NCI-H226 (cell line): ENCODE measurements at places on chromosomes 6 and 20.

- peak; percentile 100 for DNase-seq
Observed at GRCh38 chr6:134908906-134909516, 40.9 kb downstream of the ALDH8A1 start.

- DNase-seq = peak; percentile 95
Observed at GRCh38 chr6:21987501-21987957, 309.3 kb downstream of the PRL start.

DNA sequence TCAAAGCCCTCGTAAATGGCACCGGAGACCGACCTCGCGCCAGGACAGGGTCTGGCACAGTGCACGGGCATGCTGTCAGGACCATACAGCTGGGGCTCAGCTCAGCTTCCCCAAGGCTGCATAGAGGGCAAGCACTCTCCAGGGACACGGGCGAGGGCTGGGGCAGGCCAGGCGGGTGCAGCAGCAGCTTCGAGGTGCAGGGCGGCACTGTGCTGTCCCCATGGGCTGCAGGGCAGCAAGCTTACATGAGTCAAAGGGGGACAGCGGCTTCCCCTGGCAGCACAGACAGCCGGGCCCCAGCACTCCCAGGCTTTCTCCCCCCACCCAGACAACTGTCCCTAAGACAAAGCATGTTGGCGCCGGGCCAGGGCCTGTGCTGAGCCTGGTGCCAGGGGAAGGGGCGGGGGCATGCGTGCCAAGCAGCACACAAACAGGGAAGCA lies 25.7 kb downstream of the PSMG4 start:
- DNase-seq = no peak

DNA sequence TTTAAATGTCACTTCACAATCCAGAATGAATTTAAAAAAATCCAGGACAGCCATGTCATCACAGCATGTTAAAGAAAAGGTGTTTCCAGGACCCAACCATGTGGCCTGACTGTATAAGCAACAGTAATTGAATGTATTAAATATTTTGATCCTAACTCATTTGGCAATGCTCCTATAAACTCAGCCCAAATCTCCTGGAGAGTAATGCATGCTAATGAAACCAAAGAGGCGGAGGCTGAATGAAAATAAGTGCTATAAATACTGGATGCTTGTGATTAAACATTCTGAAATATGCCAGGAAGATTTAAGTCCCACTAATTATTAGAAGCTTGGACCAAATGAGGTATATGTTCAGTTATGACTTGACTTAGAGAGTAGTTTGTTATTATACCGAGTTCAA lies 486.8 kb downstream of the FRK start:
- DNase-seq = no peak

DNA sequence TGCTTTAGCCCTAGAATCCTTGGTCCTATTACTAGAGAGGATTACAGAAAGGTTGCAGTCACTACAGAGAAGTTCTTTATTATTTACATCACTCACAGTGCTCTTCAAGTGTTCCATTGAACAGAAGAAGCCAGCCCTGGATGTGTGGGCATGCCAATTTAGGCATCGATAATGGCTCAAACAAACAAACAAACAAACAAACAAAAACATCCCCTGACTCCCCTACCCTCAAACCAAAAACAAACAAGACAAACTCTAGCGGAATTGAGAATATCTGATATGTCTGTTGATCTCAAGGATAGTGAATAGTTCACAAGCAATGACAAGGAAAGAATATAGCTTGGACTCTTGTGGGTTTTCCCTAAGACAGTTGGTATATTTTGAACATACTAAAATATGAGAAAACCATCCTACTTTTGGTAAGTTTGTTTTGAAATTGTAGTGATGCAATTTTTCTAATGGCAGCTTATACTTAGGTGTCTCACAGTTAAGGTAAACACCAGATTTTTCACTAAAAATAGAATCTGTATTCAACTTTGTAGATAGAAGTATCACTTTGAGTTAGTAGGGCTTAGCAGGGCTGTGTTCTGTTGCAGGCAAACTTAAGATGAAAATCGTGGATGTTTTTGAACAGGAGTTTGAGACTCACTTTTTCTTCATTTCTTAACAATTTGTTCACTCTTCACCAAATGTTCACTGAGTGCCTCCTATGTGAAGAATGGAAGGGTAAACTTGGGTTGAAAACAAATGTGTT lies 92.8 kb upstream of the FAM184A start:
- DNase-seq = no peak

DNA sequence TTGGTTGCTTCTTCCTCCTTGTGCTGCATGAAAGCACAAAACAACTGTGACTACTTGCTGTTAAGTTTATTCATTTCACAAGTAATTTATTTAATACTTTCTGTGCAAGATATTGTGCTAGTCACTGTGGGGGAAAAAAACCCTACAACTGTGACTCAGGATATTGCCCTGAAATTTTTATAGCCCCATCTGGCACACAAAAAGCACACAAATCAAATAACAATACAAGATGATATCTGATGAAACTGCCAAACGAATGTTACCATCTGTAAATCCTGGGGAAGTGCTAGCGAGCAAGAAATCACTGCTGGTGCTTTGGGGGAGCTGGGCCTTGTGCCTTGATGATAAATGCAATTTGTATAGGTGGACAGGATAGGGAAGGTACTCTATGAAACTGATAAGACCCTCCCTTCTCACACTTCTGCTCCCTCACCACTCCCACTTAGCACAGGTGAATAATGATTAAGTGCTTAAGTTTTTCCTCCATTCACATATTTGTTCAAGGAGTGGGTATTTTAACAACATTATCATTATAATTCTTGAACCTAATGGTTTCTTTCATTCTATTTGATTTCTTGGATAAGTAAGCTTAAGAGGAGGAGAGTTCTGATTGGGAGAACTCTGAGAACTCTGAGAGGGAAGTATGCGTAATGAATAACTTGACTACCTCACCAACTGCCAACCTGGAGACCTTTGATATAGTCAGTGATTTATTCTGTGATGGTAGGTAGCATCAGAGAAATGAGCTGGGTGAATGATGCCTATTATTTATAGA lies 115.3 kb downstream of the RTN4IP1 start:
- no peak for DNase-seq

GRCh38 chr20:48364688-48365421 lies 462.9 kb downstream of the PREX1 start:
- DNase-seq = no peak

DNA sequence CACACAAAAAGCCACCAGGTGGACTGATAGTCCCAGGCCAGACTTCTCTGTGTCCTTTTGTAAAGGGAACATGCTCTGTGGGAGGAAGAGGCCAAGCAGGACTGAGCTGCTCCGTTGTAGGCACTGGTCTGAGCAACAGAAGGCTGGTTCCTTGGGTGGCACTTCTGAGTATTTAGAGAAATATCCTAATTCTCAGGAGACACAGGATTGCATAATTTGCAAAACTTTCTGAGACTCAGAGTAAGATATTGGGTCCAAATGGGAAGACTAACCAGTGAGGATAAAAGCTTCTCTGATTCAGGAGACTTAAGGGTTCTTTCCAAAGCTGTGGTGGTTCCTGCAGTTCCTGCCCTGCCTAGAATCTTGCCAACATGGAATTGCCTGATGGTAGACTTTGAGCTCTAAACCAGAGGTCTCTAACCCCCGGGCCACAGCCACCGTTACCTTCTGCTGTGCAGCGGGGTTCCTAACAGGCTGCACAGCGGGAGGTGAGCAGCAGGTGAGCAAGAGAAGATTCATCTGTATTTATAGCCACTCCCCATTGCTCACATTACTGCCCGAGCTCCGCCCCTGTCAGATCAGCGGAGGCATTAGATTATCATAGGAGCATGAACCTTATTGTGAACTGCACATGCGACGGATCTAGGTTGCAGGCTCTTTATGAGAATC lies 107.0 kb downstream of the OLIG3 start:
- DNase-seq = no peak

DNA sequence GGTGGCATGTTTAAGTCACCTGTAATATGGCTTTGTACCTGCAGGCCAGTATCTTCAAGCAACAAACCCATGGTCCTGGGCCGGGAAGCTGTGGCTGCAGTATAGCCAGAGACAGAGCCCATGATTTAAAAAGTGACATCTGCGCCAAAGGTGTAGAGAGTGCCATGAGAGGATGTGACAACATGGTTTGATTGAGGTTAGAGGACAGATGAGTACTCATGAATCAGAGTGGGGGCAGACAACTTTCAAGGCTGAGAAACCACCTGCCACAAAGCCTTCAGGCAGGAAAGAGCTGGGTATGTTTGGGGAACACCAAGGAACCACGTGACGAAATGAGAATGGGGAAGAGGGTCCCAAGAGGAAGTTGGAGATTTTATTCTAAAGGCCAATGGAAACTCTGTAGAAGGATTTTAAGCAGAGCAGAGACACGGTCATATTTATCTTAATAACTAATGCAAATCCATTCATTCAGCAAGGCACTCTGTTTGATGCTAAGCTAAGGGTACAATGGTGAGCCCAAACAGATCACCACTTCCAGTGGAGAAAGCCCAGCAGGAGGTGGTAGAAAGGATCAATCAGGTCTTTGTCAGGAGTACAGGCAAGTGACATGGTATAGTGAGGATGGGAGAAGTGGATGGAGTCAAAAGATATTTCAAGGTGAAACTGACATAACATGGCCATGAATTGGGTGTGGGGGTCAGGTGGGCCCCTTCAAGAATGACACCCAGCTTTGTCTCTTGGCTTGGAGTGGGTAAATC lies 3.4 kb upstream of the MICAL1 start:
- DNase-seq = no peak

DNA sequence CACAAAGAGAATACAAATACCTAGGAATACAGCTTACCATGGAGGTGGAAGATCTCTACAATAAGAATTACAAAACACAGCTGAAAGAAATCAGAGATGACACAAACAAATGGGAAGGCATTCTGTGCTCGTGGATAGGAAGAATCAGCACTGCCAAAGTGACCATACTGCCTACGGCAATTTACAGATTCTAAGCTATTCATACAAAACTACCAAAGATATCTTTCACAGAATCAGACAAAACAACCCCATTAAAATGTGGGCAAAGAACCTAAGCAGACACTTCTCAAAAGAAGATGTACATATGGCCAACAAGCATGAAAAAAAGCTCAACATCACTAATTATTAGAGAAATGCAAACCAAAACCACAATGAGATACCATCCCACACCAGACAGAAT lies 133.2 kb upstream of the SSTR4 start:
- DNase-seq = no peak

GRCh38 chr20:50107796-50108331 lies 5.1 kb downstream of the UBE2V1 start:
- no peak for DNase-seq

GRCh38 chr6:149127212-149127611 lies 190.3 kb upstream of the TAB2 start:
- DNase-seq = no peak

DNA sequence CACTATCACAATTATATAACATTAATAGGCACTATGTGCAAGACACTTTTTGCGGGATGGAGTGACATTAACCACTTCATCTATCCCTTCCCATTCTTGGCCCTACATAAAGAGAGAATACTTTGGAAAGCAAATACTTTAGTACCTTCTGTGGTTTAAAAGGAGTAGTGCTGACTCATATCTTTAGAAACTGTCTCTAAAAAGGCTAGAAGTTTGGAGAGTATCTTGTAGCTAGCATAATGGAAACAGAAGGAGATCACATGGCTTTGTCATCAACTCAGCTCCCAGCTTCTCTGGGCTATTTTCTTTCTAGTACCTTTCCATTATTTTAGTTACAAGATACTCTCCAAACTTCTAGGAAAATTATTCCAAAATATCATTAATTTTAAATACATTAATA lies 157.5 kb downstream of the ADGRG6 start:
- no peak for DNase-seq
